ENCODE measurements at places on chromosomes 4 and X.

DNA sequence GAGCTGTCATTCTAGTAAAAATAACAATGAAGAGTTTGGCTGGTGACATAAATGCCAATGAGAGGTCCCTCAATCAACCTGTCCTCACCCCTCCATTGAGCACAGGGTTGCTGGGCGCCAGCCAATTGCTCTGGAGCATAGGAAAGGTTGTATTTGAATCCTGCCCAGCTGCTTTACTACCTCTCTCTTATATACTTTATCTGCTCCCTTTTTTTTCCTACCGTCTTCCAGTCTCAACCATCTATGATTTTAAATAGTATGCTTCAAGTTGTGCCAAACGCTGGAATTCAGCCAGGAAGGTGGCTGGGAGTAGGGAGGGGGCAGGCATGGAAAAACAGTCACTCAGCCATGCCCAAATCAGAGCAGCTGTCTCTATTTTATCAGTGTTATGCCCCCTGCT is 153.8 kb downstream of the NR3C2 start:
- no peak for DNase-seq

GRCh38 chrX:119648421-119648775 is 42.2 kb upstream of the NKRF start:
- no peak for DNase-seq

DNA sequence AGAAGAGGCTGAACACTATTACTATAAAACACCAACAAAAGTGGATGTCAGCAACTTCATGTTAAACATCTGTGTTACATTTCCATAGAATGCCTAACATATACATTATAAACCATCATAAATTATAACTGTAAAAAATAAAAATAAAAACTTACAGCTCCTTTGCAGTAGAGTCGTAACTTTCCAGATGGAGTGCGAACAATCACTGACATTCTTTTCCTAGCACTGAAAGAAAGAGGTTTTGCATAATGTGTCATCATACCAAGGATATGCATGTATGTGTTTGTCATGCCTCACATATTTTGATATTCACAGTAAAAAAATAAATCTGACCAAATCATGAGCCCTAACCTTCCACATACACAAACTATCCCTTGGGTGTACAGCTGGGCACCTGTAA is 113.1 kb downstream of the ATP8A1 start:
- no peak for DNase-seq

DNA sequence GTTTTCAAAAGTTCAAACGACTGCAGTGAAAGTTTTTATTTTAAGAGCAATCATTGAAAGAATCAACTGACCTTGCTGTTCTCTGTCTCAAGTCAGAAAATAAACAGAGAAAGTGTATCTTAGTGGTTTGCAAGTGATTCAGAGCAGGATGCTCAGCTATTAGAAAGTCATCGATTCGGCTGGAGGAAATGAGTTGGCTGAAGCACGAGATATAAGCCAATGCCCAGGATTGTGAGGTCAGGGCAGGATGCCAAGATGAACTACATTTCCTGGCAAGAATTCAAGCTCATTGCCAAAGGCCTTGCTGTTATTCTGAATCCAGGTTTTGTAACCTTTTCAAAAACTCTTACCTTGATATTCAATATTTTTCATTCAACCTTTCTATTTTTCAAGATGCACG is 541.4 kb upstream of the BOD1L1 start:
- DNase-seq = no peak

- DNase-seq = no peak
Measured at GRCh38 chr4:148041606-148042329, 309.9 kb downstream of the ARHGAP10 start.

DNA sequence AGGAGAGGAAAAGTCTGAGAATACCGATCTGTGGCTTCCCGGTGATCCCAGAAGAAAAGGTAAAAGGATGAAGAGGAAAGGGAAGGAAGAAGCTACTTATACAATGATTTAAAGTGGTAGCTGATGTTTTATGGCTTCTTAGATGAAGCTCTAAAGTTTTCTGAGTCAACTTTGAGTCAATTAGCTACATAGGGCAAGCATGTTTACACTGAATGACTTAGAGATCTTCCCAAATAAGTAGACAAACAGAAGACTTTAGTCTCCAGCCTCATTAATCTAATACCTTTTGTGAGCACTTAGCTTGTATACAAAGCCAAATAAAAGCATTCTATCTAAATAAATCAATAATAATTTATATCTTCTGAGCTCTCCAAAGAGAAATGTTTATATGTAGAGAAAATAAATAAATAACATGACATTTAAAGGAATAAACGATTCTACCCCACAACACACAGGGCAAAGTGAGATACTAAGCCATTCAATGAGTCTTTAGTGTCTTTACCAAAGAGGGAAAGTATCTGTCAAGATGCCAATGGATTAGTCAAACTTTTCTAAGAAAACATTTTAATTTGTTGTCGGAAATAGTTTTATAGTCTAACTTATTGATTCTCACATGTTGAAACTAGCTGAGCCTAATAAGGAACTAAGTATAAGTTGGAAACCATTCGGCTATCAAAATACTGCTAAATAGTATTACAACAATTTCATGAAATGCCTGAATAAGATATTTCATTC is 46.0 kb upstream of the TMEM184C start:
- DNase-seq = no peak

DNA sequence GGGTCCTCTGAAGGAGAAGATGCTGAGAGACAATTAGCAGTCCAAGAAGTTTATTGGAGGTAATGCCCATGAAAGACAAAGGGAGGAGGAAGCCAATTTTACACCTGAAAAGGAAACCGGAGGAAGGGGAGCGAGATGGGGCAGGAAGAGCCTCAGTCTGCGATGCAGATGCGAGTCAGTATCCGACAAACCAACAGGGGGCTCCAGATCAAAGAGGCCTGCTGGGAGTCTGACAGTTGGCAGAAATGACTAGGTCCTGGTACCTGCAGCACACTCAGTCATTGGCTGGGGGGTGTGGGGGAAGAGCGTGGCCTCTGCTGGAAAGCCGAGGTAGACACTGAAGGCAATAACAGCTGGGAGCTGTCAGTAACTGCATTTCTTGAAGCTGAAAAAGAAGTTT is 231.1 kb upstream of the CENPE start:
- DNase-seq = no peak

GRCh38 chr4:189773909-189774308 is 166.8 kb upstream of the FRG1 start:
- DNase-seq = no peak

DNA sequence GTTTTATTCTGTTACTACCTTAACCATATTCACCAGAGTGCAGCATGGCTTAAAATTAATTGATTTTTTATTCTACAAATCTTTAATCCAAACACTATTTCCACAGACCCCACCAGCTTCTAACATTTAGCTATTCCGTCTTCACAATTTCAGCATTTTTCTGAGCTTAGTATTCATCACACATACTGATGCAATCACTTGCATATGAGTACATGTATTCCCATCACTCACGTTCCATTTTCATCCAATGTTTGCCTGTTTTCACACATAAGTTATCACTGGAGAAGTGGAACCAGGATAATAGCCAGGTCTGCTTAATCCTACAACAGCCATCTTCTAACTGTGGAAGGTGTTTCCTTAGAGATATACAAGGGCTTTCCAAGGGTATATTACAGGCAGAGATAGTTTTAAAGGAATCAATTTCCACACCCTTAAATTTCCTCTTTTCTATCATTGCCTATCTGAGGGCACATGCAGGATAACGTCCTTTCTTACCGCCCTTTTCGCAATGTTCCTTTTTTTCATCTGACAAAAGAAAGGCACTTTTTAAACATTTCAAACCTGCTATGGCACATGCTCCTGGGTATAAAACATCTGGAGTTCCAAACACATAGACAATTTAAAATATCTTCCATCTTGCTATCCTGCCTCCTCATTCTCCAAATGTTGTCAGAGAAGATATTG is 115.8 kb downstream of the CORIN start:
- no peak for DNase-seq

- no peak for DNase-seq
Measured at GRCh38 chr4:176469546-176469945, 149.8 kb downstream of the SPCS3 start.

GRCh38 chr4:1191621-1192020 is 19.2 kb upstream of the SPON2 start:
- no peak for DNase-seq

- no peak for DNase-seq
Measured at GRCh38 chr4:164924670-164925238, 47.8 kb downstream of the APELA start.

DNA sequence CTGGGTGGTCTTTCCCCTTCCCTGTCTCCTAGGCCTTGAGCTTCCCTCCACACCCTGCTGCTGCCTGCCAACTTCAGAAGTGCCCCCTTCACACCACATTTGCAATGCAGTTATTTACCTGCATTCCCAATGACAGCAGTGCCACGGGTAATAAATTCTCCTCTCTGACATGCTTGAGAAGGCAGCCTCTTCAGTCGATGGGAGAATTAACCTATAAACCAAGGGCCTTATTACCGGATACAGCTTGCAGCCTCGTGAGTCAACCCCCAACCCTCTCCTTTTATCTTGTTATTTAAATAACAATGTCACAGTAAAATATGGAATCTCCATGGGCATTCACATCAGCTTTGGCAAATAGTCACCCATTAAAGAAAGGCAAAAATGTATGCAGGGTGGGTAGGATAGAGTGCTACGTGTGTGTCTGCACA is 34.7 kb upstream of the LGI2 start:
- DNase-seq = no peak

DNA sequence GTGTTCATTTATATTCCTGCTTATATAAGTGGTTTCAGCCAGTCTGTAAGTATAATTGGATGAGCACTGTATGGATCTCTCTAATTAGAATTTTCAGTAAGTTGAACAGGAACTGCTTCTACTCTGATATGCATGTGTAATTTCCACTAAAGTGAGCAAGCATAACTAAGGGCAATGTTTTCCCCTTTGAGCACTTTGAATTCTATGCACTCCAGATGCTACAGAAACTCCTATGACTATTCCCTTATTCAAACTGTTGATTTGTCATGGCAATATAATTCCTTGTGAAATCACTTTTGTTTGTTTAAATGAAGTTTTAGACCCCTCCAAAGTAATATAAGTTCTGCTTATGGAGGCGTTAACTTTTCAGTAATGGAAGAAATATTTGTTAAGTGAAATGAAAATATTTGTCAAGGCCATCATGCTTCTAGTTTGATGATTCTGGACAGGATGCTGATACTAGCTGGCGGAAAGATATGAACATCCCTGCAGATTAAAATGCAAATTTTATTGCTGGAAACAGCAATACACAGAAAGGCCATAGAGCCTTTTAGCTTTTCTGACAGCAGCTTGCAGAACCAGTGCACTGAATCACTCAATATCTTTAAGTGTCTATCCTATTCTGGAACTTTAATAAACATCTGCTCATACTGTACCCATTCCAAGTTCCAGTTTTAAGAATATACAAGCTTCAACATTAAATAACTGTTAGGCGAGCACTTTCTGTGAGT is 1460.8 kb downstream of the RAPGEF2 start:
- no peak for DNase-seq

GRCh38 chrX:100695991-100696390 is 35.9 kb downstream of the SYTL4 start:
- no peak for DNase-seq

DNA sequence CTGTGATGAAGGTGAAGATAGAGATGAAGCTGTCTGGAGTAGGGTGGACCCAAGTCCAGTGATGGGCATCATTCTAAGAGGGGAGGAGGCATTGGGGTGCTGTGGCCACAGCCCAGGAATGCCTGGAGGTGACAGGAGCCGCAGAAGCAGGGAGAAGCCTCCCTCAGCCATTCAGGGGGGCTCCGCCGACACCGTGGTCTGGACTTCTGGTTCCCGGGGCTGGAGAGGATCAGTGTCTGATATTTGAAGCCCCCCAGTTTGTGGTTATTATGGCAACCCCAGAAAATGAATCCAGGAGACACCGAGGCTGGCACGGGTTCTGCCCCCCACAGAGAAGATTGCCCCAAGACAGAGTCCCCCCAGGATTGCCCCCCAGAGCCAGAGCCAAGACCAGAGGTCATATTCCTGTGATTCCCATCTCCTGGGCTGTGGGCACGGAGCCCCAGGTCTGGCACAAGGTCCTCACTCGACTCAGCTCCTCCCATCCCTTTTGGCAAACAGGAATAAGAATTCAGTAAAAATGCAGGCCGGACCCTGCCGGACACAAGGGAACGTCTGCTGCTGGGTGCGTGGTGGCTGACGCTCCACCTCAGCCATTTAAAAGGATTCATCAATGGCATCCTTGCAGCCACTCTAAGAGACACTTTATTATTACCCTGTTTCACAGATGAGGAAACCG is 116.6 kb downstream of the CPZ start:
- DNase-seq = no peak

DNA sequence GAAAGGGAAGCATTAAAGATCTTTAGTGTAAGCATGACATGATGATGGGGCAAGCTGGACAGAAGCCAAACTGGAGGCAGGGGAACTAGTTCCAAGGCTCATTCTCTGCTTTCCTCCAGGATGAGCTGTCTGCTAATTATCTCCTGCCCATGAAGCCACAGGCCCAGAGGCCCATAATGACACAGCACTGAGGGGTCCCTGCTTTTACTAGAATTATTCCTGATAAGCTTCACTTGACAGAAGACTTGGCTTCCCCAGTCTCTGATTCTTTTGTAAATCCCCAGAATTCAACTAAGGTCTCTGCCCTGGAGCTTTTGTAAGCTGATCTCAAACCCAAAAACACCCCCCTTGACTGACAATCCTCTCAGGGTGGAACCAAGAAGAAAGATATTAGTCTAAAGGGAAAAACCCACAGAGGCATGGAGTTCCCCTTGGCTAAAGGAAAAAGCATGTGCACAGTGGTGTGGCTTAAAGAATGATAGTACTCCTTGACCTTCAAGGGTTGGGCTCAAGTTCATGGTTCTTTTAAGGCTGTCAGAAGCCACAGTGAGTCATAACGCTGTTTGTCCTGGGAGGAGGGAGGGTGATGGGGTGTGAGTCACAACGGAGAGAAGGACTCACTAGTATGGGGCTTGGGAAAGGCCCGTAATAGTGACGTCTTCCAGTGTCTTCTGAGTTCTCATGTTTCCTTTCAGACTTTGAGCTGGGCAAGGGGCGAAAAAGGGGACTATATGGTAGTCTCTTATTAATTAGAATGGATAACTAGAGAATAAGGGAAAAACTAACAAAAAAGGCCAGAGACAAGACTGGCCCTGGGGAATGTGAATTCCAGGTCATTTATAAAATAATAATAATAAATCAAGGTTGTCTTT is 146.0 kb upstream of the CPEB2 start:
- DNase-seq = peak; percentile 17

DNA sequence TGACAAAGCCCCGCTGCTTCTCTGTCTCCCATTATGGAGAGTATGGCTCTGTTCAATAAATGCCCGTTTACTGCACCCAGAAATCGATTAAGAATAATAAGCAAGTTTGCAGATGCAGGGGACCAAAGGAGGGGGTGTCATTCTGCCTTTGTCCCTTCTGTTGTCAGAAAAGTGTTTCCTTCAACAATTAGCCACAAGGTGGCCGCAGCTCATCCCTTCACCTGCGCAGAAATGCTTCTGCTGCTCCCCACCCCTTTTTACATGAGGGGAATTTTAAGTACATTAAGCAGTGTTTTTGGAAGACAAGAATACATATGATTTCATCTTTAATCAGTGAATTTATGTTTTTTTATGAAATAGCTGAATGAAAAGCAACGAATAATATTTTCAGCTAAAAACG is 175.6 kb upstream of the ARX start:
- no peak for DNase-seq

- DNase-seq = no peak
Measured at GRCh38 chr4:142238589-142238988, 602.2 kb downstream of the IL15 start.

GRCh38 chr4:186845137-186845842 is 121.6 kb upstream of the FAT1 start:
- DNase-seq = no peak
